ENCODE measurements at places on chromosomes 5 and 9.
A peak's percentile ranks its signal among the peaks of the same experiment; 100 is the strongest.

DNA sequence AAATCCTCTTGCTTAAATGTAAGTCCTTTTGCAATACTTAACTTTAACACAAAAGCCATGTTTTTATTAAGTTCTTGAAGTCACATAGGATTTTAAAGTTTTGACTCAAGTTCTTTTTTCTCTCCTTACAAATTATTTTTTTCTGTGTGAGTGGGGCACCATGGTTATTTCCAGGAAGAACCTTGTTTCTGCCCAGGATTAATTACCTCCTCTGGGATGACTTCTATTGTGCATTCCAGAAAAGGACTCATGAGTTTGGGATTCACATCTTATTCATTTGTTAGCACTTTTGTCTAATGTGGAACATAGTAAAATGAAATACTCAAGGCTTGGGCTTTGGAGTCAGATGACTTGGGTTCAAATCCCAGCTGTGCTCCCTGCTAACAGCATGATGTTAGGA lies 421.4 kb upstream of the WWC1 start:
- DNase-seq, result peak; percentile 29

- no peak for DNase-seq
These were observed 298.0 kb upstream of the PIK3R1 start for GRCh38 chr5:67917561-67917960.

GRCh38 chr9:86116425-86116824 lies 17.1 kb upstream of the GOLM1 start:
- no peak for DNase-seq

DNA sequence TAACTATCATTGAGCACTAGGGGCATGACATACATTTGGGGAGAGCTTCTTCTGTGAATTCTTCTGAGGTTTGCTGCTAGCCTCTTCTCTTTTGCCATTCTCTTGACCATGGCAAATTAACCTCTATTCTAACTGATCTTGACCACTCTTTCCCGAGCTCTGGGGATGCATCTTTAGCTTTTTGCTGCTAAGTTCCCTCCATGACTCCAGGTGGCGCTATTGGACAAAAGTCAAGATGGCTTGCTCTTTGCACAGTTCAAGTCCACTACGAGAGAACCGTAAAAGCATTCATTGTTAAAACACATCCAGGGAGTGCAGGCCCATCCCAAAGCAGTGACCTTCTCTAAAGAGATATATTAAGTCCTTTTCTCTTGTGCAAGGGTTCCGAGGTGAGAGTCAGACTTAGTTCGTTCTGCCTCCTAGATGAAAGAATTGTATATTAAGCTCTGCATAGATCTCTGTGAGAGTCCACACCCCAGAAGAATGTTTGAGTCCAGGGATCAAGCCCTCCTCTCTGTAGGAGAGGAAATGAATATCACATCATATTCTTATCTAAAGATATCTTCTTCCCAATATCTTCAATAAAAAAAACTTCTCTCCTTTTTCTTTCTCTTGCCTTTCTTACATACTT lies 1152.9 kb upstream of the CDH6 start:
- no peak for DNase-seq

- DNase-seq, result no peak
These were observed 31.1 kb downstream of the PPIP5K2 start for GRCh38 chr5:103151156-103151555.

GRCh38 chr9:12702160-12702758 lies 9.1 kb downstream of the TYRP1 start:
- peak; percentile 59 for DNase-seq

GRCh38 chr5:82349652-82350051 lies 71.5 kb upstream of the RPS23 start:
- DNase-seq, result no peak

DNA sequence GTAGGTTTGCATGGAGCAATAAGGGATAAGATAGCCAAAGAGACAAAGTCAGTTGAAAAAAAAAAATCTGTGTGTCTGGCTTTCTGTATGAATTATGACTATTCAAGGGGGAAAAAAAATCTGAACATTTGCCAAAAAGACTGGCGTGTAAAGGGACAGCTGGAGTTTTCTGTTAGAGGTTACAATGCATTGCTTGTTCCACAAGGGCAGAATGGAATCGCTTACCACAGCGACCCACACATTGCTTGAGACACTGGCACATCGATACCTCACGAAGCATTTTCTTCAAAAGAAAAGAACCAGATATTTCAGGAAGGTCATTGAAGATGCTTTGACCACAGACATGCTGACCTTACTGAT lies 327.8 kb downstream of the TMEM167A start:
- no peak for DNase-seq
